HFFc6 (cell line): ENCODE measurements at places on chromosomes 2 and 18. TPM values are rescaled to one million over a fixed set of nuclear protein-coding genes. Genes with fewer than 3 reads are reported as not detected.

The LOXHD1 gene
- total RNA-seq = not detected in 3 replicates

The C2orf78 gene
- not detected in 2 replicates for total RNA-seq

- H3K4me1 ChIP-seq = peaks cover 18% of the 10 kb centered on the region
- H3K36me3 ChIP-seq = peaks cover 53% of the 10 kb centered on the region
- H3K4me3 ChIP-seq = no peak overlapping the region
- no peak overlapping the region for H3K27ac ChIP-seq
- no peak for DNase-seq
Measured at GRCh38 chr2:201735486-201735885, 37.0 kb upstream of the MPP4 start.

GRCh38 chr2:144477957-144478311 is 42.0 kb downstream of the ZEB2 start:
- peak overlapping the region; percentile 15 for H3K4me3 ChIP-seq
- H3K36me3 ChIP-seq = peaks cover 19% of the 10 kb centered on the region
- no peak for DNase-seq
- H3K4me1 ChIP-seq = peaks cover 73% of the 10 kb centered on the region

- H3K27me3 ChIP-seq = peaks cover 43% of the 10 kb centered on the region
- H3K36me3 ChIP-seq = no peaks in the 10 kb centered on the region
- DNase-seq = no peak
- H3K27ac ChIP-seq = no peak overlapping the region
Measured at GRCh38 chr2:38039121-38039910, 36.6 kb downstream of the CYP1B1 start.

DNA sequence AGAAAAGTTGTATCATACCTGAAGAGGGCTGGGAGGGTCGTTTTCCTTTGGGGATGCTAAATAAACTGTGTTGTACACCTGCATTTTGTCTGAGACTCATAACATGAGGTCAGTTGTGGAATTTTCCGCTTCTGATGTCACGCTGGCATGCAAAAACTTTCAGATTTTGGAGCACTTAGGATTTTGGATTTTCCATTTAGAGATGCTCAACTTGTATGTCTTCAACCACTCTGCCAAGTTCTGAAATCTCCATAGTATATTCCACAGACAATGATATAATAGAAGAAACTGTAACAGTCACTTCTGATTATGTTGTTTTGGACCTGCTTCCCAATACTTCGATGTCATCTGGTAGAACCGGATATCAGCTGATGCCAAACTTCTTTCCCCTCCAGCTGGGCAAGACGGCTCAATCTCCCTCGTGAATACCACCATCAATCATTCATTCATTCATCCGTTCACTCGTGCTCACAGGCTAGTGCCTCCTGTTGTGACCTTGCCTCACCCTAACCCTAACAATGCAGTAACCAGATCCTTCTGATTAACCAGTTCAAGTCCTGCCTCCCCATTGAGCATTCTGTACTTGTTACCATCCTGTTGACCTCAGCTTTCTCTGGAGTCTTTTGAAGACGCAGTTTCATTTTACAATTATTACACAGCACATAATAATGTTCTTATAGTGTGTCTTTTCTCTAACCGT is 5.3 kb upstream of the PLEKHH2 start:
- no peaks in the 10 kb centered on the region for H3K36me3 ChIP-seq
- no peak overlapping the region for H3K27ac ChIP-seq
- DNase-seq = no peak
- H3K4me1 ChIP-seq = peaks cover 22% of the 10 kb centered on the region
- H3K27me3 ChIP-seq = peaks cover 40% of the 10 kb centered on the region
